ENCODE measurements at places on chromosomes 1 and 21. TPM values are rescaled to one million over a fixed set of nuclear protein-coding genes. Genes with fewer than 3 reads are reported as not detected.

DNA sequence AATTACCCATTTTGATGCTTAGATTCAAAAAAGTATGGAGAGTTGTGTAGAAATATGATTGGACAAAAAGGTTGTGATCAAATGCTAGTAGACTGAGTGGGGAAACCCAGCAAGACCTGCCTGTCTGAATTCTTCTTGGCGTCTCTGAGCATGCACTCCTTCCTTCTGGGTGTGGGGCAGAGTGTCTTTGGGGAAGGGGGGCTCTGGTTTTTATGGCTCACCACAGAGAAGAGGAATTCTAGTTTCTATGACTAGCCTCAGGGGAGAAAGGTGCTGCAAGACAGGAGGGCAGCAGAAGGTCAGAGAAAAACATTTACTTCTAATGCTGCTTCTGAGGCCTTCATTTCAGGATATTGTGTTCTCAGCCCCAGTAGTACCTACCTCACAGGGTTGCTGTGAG is 33.9 kb upstream of the PIGC start:
- no peak for DNase-seq

The IFI16 gene
- 24.5 TPM for total RNA-seq

- no peak for DNase-seq
These were observed 505.2 kb upstream of the NR5A2 start for GRCh38 chr1:199522338-199522737.

The TAS1R1 gene
- total RNA-seq, result not detected
